Stimulated activated CD4-positive, alpha-beta T cell treated with anti-CD3 and anti-CD28 coated beads, Interleukin-2, amount 100 ng/mL, for 24 hours (primary cell): ENCODE measurements at places on chromosomes 16 and 17.

- DNase-seq, result no peak
These were observed 125.7 kb upstream of the CDH5 start for GRCh38 chr16:66240631-66241395.

GRCh38 chr17:74759941-74760340 is 11.5 kb downstream of the NHERF1 start:
- no peak for DNase-seq

- DNase-seq, result peak; percentile 29
These were observed 1.1 kb downstream of the MAPT start for GRCh38 chr17:45895304-45895968.

DNA sequence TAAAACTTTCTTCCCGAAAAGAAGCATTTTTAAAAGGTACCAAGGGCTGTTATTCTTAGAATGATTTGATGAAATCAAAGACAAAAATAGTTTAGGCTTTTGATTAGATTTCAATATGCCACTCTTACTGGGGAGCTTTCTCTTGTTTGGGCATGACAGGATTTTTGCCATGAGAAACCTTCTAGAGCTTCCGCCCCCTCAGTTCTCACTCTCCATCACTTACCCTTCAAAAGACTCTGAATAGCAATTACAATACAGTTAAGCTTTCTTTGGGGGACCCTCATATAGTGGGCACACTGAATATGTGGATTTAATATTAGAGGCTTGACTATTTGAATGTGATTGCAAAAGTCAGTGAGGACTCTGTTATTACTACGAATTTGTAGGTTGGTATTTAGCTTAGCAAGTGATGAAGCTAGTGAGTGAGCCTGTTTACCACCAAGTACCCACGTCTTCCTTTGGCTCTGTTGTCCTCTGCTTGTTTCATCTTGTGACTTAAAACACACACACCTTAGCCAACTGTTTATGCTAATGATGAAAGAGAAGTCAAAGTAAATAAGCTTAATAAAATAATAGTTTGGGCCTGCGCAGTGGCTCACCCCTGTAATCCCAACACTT is 158.7 kb upstream of the TBX2 start:
- no peak for DNase-seq

- no peak for DNase-seq
These were observed 4.7 kb upstream of the P2RX1 start for GRCh38 chr17:3921006-3921405.

- no peak for DNase-seq
These were observed 4.8 kb downstream of the GSG1L2 start for GRCh38 chr17:9817086-9817485.

- no peak for DNase-seq
These were observed 80.5 kb downstream of the TBC1D16 start for GRCh38 chr17:79955167-79955549.

GRCh38 chr17:49764559-49765180 is 739 bp upstream of the FAM117A start:
- DNase-seq, result no peak
